ENCODE measurements at places on chromosomes 2 and 18.

GRCh38 chr18:36533446-36534153, 236.1 kb downstream of the FHOD3 start:
- no peak for DNase-seq

- DNase-seq, result no peak
These were observed 26.9 kb downstream of the CELF4 start for GRCh38 chr18:37538526-37539205.

GRCh38 chr2:161010503-161011015, 149.7 kb upstream of the TANK start:
- no peak for DNase-seq

GRCh38 chr18:3120356-3120755, 99.4 kb downstream of the MYOM1 start:
- no peak for DNase-seq

- DNase-seq, result no peak
These were observed 10.8 kb downstream of the PROM2 start for GRCh38 chr2:95284886-95285541.

- no peak for DNase-seq
These were observed 25.4 kb downstream of the SH3BP4 start for GRCh38 chr2:234977228-234977679.

- DNase-seq, result no peak
These were observed 140.4 kb upstream of the CAPN13 start for GRCh38 chr2:30947686-30948085.

- no peak for DNase-seq
These were observed 236.8 kb upstream of the RBMS1 start for GRCh38 chr2:160730296-160730995.

Measured in stimulated activated CD4-positive, alpha-beta T cell treated with anti-CD3 and anti-CD28 coated beads, Interleukin-15, amount 100 ng/mL, for 1 hour (primary cell).